ENCODE measurements at places on chromosomes 7 and 10. TPM values are rescaled to one million over a fixed set of nuclear protein-coding genes. Genes with fewer than 3 reads are reported as not detected.

CCL24 gene
- total RNA-seq: 198 TPM

KNDC1 gene
- 3.0 TPM for total RNA-seq

METTL27 gene
- 8.5 TPM for total RNA-seq

MACC1 gene
- 7.0 TPM for total RNA-seq

PSD gene
- 1.1 TPM for total RNA-seq

PRF1 gene
- 53.3 TPM for total RNA-seq

ABCF2 gene
- 28.1 TPM for total RNA-seq

WDFY4 gene
- total RNA-seq: 120 TPM

BTAF1 gene
- 54.7 TPM for total RNA-seq

DNA sequence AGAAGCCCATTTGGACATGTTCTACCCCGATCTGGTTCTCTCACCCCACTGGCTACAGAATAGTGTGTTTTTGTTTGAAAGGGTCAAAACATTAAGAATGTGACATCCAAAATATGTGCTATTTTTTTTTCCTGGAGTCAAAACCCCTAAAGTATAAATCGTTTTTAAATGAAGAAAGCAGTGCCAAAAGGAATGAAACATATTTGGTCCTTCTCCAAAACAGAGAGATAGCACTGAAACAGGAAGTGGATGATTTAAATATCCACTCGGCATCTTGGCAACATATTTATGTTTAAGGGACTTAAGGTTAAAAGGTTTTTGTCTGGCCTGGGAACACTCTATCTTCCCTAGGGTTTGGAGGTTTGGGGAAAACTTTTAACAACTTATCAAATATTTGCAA lies 32.3 kb downstream of the CALD1 start:
- no peak overlapping the region for H3K27ac ChIP-seq
- no peaks in the 10 kb centered on the region for H3K27me3 ChIP-seq
- H3K4me1 ChIP-seq: no peaks in the 10 kb centered on the region
- no peak overlapping the region for H3K4me3 ChIP-seq
- no peaks in the 10 kb centered on the region for H3K36me3 ChIP-seq

GRCh38 chr10:129048513-129048912 lies 418.5 kb upstream of the MGMT start:
- DNase-seq: no peak
- no peak overlapping the region for H3K4me3 ChIP-seq
- no peaks in the 10 kb centered on the region for H3K4me1 ChIP-seq
- no peak overlapping the region for H3K27ac ChIP-seq
- no peaks in the 10 kb centered on the region for H3K27me3 ChIP-seq
- H3K36me3 ChIP-seq: no peaks in the 10 kb centered on the region

DNA sequence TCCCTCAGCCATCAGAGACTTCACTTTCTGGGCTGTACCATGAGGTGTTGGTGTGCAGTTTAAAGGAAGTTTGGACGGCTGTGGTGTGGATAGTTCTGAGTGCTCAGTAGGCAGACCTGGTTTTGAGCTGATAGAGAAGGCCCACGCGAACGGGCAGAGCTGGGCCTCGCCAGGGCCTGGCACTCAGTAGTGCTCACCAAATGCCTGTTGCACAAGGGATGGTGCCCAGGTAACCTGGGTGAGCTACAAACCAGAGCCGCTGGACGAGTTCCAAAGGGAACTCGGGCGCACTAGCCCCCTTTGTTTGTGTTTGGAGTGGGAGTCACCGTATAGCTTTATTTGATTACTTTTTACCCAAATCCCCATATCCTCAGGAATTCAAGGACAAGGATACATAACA lies 95.5 kb downstream of the LHPP start:
- H3K27me3 ChIP-seq: no peaks in the 10 kb centered on the region
- DNase-seq: peak; percentile 41
- no peak overlapping the region for H3K27ac ChIP-seq
- no peaks in the 10 kb centered on the region for H3K4me1 ChIP-seq
- H3K36me3 ChIP-seq: no peaks in the 10 kb centered on the region

DNA sequence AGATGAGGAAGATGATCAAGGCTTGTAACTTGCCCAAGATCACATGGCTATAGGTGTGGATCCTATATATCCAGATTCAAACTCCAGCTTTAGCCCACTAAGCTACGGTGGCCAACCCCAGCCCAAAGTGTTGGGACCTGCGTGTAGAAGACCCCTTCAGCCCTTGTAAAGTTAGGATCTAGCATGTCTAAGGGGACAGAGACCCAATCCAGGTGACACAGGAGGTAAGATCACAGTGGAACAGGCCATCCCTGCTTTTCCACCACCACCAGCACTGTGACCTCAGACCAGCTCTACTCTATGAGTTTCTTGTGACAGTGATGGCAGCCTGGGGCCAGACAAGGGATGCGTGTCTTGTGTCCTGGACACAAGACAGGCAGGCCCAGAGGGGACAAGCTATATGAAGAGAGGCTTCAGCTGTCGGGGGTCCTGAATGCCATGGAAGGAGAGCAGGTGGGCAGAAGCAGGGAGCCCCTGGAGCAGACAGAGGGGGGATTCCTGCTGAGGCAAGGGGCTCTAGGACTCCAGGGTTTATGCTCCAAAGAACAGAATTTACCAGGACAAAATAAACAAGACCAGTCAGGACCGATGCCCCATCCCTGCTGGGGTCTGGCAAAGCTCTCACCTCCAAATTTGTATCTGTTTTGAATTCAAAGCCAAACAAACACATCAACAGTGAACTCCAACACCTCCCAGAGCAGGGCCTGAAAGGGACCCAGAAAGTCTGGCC lies 10.4 kb downstream of the GPRIN2 start:
- peaks cover 3% of the 10 kb centered on the region for H3K4me1 ChIP-seq
- H3K36me3 ChIP-seq: no peaks in the 10 kb centered on the region
- H3K27ac ChIP-seq: no peak overlapping the region
- peaks cover 35% of the 10 kb centered on the region for H3K27me3 ChIP-seq
- H3K4me3 ChIP-seq: no peak overlapping the region

GRCh38 chr10:70905071-70906021 lies 17.0 kb upstream of the PCBD1 start:
- H3K27ac ChIP-seq: no peak overlapping the region
- H3K4me3 ChIP-seq: no peak overlapping the region
- peaks cover 4% of the 10 kb centered on the region for H3K4me1 ChIP-seq
- no peaks in the 10 kb centered on the region for H3K27me3 ChIP-seq
- H3K36me3 ChIP-seq: no peaks in the 10 kb centered on the region
- peak; percentile 74 for DNase-seq

GRCh38 chr7:41501006-41501405 lies 201.9 kb downstream of the INHBA start:
- no peaks in the 10 kb centered on the region for H3K27me3 ChIP-seq
- no peak for DNase-seq
- H3K4me3 ChIP-seq: no peak overlapping the region
- H3K27ac ChIP-seq: no peak overlapping the region

DNA sequence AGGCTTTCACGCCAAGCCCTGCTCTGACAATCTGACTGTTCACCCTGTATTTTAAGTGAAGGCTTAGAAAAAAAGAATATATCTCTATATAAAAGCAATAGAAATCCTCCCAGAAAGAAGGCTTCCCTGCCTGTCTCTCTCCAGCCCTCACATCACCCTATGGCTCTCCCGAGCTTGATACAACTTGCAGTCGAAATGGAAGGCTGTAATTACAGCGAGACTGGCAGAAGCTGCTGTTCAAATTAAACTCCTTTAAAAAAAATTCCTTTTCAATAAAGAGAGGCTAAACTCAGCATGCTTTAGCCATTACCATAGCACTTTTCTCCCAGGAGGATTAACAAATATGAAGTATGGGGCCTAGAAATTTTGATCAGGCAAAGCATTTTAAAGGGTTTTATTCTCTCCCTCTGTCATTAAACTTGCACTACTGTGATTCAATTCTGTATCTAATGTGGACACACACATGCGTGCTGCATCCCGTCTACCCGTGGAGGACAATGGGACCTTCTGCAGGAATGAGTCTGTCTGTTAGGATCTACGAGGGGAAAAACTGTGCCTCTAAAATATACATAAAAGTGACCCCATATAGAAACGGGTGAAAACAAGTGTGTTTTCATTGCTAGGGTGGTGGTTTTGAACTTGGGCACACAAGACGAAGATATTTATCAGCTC lies 223.8 kb downstream of the USP6NL start:
- no peaks in the 10 kb centered on the region for H3K4me1 ChIP-seq
- no peaks in the 10 kb centered on the region for H3K36me3 ChIP-seq
- no peak for DNase-seq
- no peak overlapping the region for H3K4me3 ChIP-seq
- no peak overlapping the region for H3K27ac ChIP-seq
- no peaks in the 10 kb centered on the region for H3K27me3 ChIP-seq

- H3K4me3 ChIP-seq: no peak overlapping the region
- DNase-seq: peak; percentile 49
These were observed 81.2 kb downstream of the CTBP2 start for GRCh38 chr10:125079091-125079600.

- H3K36me3 ChIP-seq: no peaks in the 10 kb centered on the region
- DNase-seq: peak; percentile 38
- H3K27me3 ChIP-seq: no peaks in the 10 kb centered on the region
- H3K27ac ChIP-seq: no peak overlapping the region
These were observed 22.2 kb downstream of the FRMPD2 start for GRCh38 chr10:48252354-48252650.

DNA sequence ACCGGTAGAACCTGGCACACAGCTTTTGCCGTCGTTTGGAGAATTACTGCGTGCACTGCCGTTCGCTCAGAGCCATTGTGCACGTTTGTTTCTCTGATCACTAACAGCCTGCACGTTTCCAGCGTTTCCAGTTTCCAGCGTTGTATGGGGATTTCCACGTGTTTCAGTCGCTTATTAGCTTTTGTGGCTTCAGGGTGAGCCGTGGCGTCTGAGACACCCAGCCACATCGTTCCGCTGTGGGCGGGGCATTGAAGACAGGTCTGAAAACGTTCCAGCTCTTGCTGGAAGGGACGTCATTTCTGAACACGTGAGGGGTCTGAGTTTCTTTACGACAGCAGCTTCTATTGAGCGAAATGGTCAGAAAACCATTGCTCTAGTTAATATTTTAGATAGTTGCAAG lies 164.8 kb downstream of the DNAJB6 start:
- H3K27me3 ChIP-seq: peaks cover 29% of the 10 kb centered on the region
- peaks cover 20% of the 10 kb centered on the region for H3K4me1 ChIP-seq
- H3K27ac ChIP-seq: no peak overlapping the region
- no peak overlapping the region for H3K4me3 ChIP-seq

- H3K4me1 ChIP-seq: peaks cover 45% of the 10 kb centered on the region
- H3K27me3 ChIP-seq: no peaks in the 10 kb centered on the region
- DNase-seq: no peak
- no peaks in the 10 kb centered on the region for H3K36me3 ChIP-seq
- peak overlapping the region; percentile 8 for H3K4me3 ChIP-seq
These were observed 151.5 kb downstream of the ANK3 start for GRCh38 chr10:60237977-60238758.

- H3K27me3 ChIP-seq: no peaks in the 10 kb centered on the region
- no peak overlapping the region for H3K27ac ChIP-seq
- no peak for DNase-seq
- H3K4me3 ChIP-seq: no peak overlapping the region
- no peaks in the 10 kb centered on the region for H3K4me1 ChIP-seq
These were observed 474.2 kb downstream of the CALN1 start for GRCh38 chr7:71937840-71938371.

GRCh38 chr7:77822269-77822668 lies 23.7 kb downstream of the PHTF2 start:
- no peak for DNase-seq
- H3K4me3 ChIP-seq: no peak overlapping the region
- no peak overlapping the region for H3K27ac ChIP-seq
- peaks cover 45% of the 10 kb centered on the region for H3K36me3 ChIP-seq

- no peaks in the 10 kb centered on the region for H3K36me3 ChIP-seq
- H3K4me1 ChIP-seq: no peaks in the 10 kb centered on the region
- no peak overlapping the region for H3K27ac ChIP-seq
- DNase-seq: no peak
- no peaks in the 10 kb centered on the region for H3K27me3 ChIP-seq
- no peak overlapping the region for H3K4me3 ChIP-seq
These were observed 222.3 kb upstream of the ZWINT start for GRCh38 chr10:56583316-56583715.

DNA sequence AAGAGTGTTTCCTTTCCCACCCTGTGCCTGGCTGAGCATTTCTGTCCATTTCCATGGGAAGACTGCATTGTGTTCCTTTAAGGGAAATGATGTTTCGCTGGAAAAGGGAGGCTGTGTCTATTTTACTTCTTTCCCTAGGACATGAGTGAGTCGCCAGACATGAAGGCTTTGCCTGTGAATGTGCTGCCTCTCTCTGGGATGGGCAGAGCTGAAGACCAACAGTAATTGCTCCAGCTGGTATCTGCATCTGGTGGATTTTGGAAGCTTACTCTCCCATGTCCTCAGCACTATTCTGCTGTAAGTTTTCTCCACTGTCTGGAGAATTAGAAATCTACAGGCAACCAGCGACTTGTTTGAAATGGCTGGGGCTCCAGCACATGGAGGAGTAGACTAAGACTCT lies 264.6 kb upstream of the BMPER start:
- DNase-seq: no peak
- H3K27me3 ChIP-seq: no peaks in the 10 kb centered on the region
- no peaks in the 10 kb centered on the region for H3K4me1 ChIP-seq
- no peak overlapping the region for H3K4me3 ChIP-seq
- H3K27ac ChIP-seq: no peak overlapping the region

DNA sequence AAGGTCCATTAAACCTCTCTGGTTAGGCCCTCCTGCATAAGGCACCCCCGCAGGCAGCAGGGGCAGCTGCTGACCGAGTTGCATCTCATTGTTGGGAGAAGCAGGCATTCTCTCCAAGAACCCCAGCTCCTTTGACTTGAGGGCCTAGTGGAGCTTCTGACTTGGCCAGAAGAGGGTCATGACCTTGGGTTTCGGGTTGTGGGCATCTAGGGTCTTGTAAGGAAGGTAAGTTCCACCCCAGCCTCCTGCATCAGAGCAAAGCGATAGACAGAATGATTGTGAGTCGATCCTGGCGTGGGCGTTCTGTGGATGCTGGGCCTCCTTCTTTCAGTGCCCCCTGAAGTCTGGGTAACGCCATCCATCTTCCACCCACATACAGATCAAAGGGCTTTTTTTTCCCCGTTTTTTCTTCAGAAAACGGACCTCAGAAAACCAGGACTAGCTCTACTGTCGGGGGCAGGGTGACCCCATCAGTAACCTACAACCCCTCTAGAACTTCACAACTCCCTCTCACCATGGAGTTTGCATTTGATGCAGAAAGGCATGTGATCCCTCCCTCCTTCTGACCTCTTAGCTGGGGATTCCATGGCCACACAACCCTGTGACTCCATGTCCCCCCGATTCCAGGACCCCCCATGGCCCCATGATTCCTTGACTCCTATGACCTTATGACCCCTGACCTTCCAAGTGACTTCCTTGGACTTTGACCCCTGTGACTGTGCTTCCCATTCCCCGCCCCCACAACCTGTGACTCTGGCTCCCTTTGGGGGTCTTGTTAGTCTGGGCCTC lies 3.0 kb downstream of the SEMA4G start:
- no peak overlapping the region for H3K4me3 ChIP-seq
- H3K4me1 ChIP-seq: peaks cover 23% of the 10 kb centered on the region
- no peaks in the 10 kb centered on the region for H3K36me3 ChIP-seq
- H3K27me3 ChIP-seq: no peaks in the 10 kb centered on the region

DNA sequence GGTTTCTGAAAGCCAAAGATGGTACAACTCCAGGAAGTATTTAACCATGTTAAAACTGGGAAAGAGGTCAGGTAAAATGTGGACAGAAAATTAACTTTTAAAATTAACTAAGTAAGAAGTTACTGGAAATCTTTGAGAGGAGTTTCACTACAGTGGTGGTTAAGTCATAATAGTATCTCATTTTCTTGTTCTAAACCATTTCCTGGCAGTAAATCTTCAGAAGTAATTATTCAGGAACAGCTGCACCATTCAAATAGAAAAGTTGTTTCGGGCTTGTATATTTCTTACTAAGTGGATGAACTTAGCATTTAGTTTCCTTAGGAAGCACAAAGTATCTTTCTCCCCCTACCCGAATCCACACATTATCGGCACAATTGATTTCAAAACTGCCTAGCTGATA lies 27.1 kb downstream of the COPG2 start:
- H3K4me3 ChIP-seq: no peak overlapping the region
- peaks cover 31% of the 10 kb centered on the region for H3K36me3 ChIP-seq
- DNase-seq: no peak
- no peak overlapping the region for H3K27ac ChIP-seq

Data from spleen (tissue), 13 donors.